ENCODE measurements at places on chromosomes 12 and 14. TPM values are rescaled to one million over a fixed set of nuclear protein-coding genes. Genes with fewer than 3 reads are reported as not detected.

GRCh38 chr12:68393417-68393816, 61.3 kb upstream of the MDM1 start:
- peak overlapping the region; percentile 48 for H3K27ac ChIP-seq
- no peaks in the 10 kb centered on the region for H3K36me3 ChIP-seq
- DNase-seq = no peak
- H3K4me1 ChIP-seq = no peaks in the 10 kb centered on the region

GRCh38 chr12:70849265-70849960, 71.1 kb downstream of the PTPRR start:
- H3K27ac ChIP-seq = no peak overlapping the region
- no peak overlapping the region for H3K4me3 ChIP-seq
- no peaks in the 10 kb centered on the region for H3K36me3 ChIP-seq
- no peaks in the 10 kb centered on the region for H3K4me1 ChIP-seq
- DNase-seq = no peak

DNA sequence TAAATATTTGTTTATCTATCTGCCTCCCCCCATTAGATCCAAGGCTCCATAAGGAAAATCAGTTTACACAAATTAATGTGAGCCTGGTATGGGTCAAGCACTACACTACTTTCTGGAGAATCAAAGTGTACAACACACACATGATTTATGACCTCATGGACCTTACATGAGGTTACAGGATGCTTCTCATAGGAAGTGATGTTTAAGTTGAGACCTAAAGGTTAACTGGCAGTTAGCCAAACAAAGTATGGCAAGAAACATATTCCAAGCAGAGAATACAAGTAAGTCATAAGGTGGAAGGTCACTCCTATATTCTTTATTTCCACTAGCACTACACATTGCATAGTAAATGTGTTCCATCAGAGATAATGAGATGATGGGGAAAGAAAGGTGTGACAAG, 39.2 kb downstream of the OSBPL8 start:
- H3K4me1 ChIP-seq = no peaks in the 10 kb centered on the region
- no peaks in the 10 kb centered on the region for H3K27me3 ChIP-seq
- no peak for DNase-seq
- H3K36me3 ChIP-seq = no peaks in the 10 kb centered on the region
- no peak overlapping the region for H3K27ac ChIP-seq

GRCh38 chr12:107515446-107515958, 170.1 kb upstream of the PWP1 start:
- H3K27ac ChIP-seq = no peak overlapping the region
- H3K4me3 ChIP-seq = no peak overlapping the region
- no peaks in the 10 kb centered on the region for H3K36me3 ChIP-seq
- no peaks in the 10 kb centered on the region for H3K27me3 ChIP-seq

DNA sequence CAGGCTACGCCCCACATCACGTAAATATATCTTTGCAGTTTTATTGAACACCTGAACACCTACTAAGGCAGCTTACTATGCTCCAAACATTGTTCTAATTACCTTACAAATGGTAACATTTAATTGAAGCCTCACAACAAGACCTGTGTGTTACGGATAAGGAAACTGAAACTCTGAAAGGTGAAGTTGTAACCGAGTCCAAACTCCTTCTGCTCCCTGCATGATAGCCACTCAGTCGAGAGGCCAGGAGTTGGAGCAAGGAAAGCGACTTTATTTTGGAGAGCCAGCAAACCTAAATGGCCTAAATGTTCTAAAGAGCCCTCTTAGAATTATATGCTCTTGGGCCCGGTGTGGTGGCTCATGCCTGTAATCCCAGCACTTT, 12.6 kb upstream of the TRPV4 start:
- H3K27ac ChIP-seq = peak overlapping the region; percentile 11
- peak overlapping the region; percentile 23 for H3K4me3 ChIP-seq
- DNase-seq = no peak
- no peaks in the 10 kb centered on the region for H3K4me1 ChIP-seq

GRCh38 chr14:97178781-97179180, 381.6 kb downstream of the VRK1 start:
- no peak overlapping the region for H3K27ac ChIP-seq
- no peaks in the 10 kb centered on the region for H3K27me3 ChIP-seq
- H3K4me1 ChIP-seq = no peaks in the 10 kb centered on the region
- no peaks in the 10 kb centered on the region for H3K36me3 ChIP-seq
- no peak overlapping the region for H3K4me3 ChIP-seq

- H3K4me3 ChIP-seq = no peak overlapping the region
- no peaks in the 10 kb centered on the region for H3K27me3 ChIP-seq
- DNase-seq = no peak
- H3K36me3 ChIP-seq = no peaks in the 10 kb centered on the region
- no peak overlapping the region for H3K27ac ChIP-seq
Measured at GRCh38 chr14:81565441-81566290, 32.0 kb upstream of the SEL1L start.

DNA sequence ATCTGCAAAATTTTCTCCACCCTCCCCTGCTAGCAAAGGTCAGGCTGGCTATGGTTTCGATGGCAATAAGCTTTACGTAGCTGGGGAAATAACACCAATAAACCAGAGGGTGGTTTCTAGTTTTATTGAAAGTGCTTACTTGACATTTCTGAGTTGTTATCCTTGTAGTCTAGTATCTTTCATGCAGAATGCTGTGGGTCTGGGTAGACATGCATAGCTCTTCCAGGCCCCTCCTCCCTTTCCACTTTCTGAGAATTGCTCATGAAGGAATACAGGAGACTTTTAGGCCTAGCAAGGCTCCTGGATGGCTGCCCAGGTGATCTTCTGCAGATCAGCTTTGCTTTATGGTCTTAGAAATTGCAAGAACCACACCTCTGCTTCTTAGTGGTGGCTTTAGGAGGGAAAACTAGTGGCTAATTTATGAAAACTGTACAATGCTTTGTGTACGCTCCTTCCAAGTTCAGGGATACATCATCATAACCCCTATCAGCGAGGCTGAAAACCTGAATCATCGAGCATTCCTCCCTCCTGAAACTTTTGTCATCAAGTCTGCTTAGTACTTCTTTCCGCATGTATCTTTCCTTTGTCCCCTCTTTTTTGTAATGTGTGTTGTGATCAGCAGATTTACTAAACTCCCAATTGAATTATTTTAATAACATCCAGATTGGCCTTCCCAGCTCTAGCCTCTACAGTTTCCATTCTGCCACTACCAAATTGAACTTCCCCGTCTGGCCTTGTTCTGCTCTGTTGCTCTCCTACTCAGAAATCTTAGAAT, 473.0 kb downstream of the RAD51B start:
- DNase-seq = no peak
- H3K27ac ChIP-seq = no peak overlapping the region
- H3K27me3 ChIP-seq = no peaks in the 10 kb centered on the region
- no peak overlapping the region for H3K4me3 ChIP-seq
- no peaks in the 10 kb centered on the region for H3K36me3 ChIP-seq
- H3K4me1 ChIP-seq = no peaks in the 10 kb centered on the region

DNA sequence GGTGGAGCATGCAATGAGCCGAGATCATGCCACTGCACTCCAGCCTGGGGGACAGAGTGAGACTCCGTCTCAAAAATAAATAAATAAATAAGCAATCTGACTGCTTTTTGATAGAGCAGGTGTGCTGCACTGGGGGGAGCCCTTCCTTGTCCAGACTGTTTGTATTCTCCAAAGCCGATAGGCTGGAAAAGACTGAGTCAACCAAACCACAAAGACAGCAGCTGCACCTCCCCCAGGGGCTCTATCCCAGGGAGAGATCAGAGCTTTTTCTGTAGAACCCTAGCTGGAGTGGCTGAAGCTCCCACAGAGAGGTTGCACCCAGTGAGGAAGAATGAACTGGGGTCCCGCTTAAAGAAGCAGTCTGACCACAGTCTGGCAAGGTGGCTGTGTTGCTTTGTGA, 45.8 kb upstream of the LALBA start:
- H3K36me3 ChIP-seq = no peaks in the 10 kb centered on the region
- DNase-seq = no peak
- no peaks in the 10 kb centered on the region for H3K4me1 ChIP-seq
- H3K4me3 ChIP-seq = no peak overlapping the region

- no peaks in the 10 kb centered on the region for H3K27me3 ChIP-seq
- H3K4me1 ChIP-seq = no peaks in the 10 kb centered on the region
- H3K4me3 ChIP-seq = no peak overlapping the region
- H3K27ac ChIP-seq = no peak overlapping the region
- DNase-seq = no peak
- H3K36me3 ChIP-seq = no peaks in the 10 kb centered on the region
Measured at GRCh38 chr14:95467657-95468056, 48.8 kb downstream of the SYNE3 start.

DNA sequence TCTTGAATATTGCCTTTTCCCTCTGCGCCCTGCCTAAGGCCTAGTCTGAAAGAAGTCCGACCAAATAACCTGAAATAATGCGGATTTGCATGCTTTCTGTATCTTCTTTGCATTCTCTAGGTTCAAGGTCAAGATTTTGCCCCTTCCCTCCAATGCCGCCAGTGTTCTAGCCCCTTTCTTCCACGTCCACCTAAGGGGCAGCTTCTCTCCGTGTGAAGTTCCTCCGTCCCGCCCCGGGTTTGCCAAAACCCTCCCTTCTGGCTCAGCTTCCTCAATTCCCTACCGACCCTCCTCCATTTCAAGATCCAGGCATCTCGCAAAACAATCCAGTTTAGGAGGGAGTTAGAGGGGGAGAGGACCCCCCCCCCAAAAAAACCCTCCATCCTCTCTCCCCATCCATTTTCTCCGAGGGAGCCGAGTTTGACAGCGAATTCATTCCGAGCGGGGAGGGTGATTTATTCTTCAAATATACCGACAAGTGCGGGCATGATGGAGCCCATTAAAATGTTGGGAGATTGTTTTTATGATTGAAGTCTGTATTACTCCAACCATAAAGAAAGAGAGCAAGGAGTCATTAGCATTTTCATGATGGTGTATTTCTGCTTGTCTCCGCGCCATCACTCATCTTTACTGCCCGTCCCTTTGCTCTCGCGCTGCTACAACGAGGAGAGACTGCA, 20.9 kb upstream of the ATP5MC2 start:
- H3K36me3 ChIP-seq = no peaks in the 10 kb centered on the region
- DNase-seq = no peak

- H3K4me3 ChIP-seq = no peak overlapping the region
- no peak overlapping the region for H3K27ac ChIP-seq
- DNase-seq = no peak
Measured at GRCh38 chr14:85316701-85317410, 213.1 kb upstream of the FLRT2 start.

GRCh38 chr14:24844011-24844410, 205.9 kb downstream of the STXBP6 start:
- DNase-seq = no peak
- H3K4me1 ChIP-seq = no peaks in the 10 kb centered on the region
- no peaks in the 10 kb centered on the region for H3K36me3 ChIP-seq
- no peak overlapping the region for H3K27ac ChIP-seq
- H3K27me3 ChIP-seq = no peaks in the 10 kb centered on the region

DNA sequence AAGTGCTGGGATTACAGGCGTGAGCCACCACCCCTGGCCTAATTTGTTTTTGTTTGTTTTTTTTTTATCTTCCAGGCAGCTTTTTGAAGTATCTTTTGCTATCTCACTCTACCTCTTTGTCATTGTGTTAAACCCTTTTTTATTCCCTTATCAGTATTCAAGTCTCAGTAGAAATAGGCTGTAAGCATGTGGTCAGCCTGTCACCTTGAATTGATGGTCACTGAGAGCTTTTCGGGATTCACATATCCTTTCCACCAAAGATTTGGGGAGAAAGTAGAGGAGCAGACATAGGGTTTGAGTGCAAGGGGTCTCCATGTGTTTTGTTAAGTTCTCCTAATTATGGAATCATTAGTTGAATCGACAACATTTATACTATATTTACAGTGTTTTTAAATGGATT, 36.4 kb downstream of the TMPO start:
- no peaks in the 10 kb centered on the region for H3K27me3 ChIP-seq
- H3K4me3 ChIP-seq = no peak overlapping the region
- DNase-seq = no peak
- no peak overlapping the region for H3K27ac ChIP-seq
- no peaks in the 10 kb centered on the region for H3K4me1 ChIP-seq

GRCh38 chr14:69525896-69526295, 41.4 kb downstream of the PLEKHD1 start:
- no peaks in the 10 kb centered on the region for H3K4me1 ChIP-seq
- no peaks in the 10 kb centered on the region for H3K27me3 ChIP-seq
- H3K27ac ChIP-seq = no peak overlapping the region
- H3K4me3 ChIP-seq = no peak overlapping the region
- DNase-seq = no peak

DNA sequence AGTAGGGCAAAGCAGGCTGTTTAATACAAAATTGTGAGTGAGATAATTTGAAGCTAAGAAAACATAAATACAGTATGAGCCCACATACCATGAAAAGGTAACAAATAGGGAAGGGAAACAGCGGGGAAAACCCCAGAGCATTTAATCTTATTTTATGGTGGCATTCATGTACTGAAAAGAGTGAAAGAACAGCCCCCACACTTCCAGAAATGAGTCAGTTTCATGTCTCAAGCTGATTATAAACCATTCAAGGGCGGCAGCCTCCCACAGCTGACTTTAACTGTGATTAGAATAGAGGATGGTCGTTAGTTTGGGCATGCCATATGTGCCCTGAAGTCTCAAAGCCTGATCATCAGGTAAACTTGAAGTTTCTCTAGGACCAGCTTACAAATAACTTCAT, 64.5 kb downstream of the FOXG1 start:
- no peak overlapping the region for H3K27ac ChIP-seq
- DNase-seq = no peak
- H3K27me3 ChIP-seq = no peaks in the 10 kb centered on the region
- H3K36me3 ChIP-seq = no peaks in the 10 kb centered on the region
- no peaks in the 10 kb centered on the region for H3K4me1 ChIP-seq

GRCh38 chr14:106507354-106507753, 981.0 kb downstream of the TMEM121 start:
- no peaks in the 10 kb centered on the region for H3K4me1 ChIP-seq
- H3K27me3 ChIP-seq = no peaks in the 10 kb centered on the region
- H3K27ac ChIP-seq = no peak overlapping the region
- H3K4me3 ChIP-seq = no peak overlapping the region
- no peaks in the 10 kb centered on the region for H3K36me3 ChIP-seq

- H3K4me3 ChIP-seq = no peak overlapping the region
- H3K4me1 ChIP-seq = no peaks in the 10 kb centered on the region
- no peaks in the 10 kb centered on the region for H3K27me3 ChIP-seq
- no peaks in the 10 kb centered on the region for H3K36me3 ChIP-seq
- no peak overlapping the region for H3K27ac ChIP-seq
- DNase-seq = no peak
Measured at GRCh38 chr14:76109087-76109880, 42.4 kb upstream of the GPATCH2L start.

GRCh38 chr12:116978791-116979508, 68.2 kb downstream of the FBXW8 start:
- H3K27me3 ChIP-seq = no peaks in the 10 kb centered on the region
- H3K36me3 ChIP-seq = no peaks in the 10 kb centered on the region
- H3K4me1 ChIP-seq = no peaks in the 10 kb centered on the region
- no peak overlapping the region for H3K27ac ChIP-seq
- H3K4me3 ChIP-seq = no peak overlapping the region

The LMNTD1 gene
- 0.13 TPM for total RNA-seq

The CD69 gene
- total RNA-seq = 0.98 TPM

The CEP170B gene
- total RNA-seq = 17.8 TPM

The POTEM gene
- not detected for total RNA-seq

The HHIPL1 gene
- total RNA-seq = 2.1 TPM

The CYP27B1 gene
- 4.0 TPM for total RNA-seq

The ACOT6 gene
- not detected for total RNA-seq

Data from Panc1 (cell line).